ENCODE measurements at places on chromosomes 3 and 15.
A peak's percentile ranks its signal among the peaks of the same experiment; 100 is the strongest.

- DNase-seq = no peak
Observed at GRCh38 chr3:75396316-75396802, 267.8 kb upstream of the FRG2C start.

DNA sequence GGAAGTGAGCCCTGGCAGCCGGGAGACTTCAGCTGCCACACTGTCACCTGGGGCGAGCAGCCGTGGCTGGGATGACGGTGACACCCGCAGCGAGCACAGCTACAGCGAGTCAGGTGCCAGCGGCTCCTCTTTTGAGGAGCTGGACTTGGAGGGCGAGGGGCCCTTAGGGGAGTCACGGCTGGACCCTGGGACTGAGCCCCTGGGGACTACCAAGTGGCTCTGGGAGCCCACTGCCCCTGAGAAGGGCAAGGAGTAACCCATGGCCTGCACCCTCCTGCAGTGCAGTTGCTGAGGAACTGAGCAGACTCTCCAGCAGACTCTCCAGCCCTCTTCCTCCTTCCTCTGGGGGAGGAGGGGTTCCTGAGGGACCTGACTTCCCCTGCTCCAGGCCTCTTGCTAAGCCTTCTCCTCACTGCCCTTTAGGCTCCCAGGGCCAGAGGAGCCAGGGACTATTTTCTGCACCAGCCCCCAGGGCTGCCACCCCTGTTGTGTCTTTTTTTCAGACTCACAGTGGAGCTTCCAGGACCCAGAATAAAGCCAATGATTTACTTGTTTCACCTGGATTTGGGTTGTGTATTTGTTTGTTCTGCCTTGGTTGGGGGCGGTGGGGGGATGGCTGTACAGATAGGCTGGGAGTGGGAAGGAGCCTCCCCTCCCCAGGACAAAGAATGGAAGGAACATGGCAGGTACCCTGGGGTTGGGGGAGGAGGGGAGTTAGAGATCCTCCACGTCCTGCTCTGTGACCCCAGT is 2.9 kb upstream of the GRM2 start:
- DNase-seq = no peak

DNA sequence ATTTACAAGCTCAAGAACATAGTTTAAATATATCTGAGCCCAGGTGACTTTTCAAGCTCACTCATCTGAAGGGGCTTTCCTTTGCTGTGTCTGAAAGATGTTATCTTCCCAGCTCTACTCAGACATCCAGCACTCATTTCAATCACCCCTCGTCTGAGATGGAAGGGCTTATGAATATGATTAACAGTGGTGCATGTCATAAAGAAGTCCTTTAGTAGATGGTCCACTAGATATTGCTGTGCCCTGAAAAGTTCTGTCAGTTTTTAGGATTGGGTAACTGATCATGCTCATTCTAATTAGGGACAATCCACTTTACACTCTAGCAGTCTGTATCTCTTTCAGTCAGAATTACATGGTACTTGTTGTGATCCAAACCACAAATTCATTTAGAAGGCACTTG is 28.3 kb downstream of the RETNLB start:
- DNase-seq = no peak

- no peak for DNase-seq
Observed at GRCh38 chr15:80604583-80605575, 90.2 kb upstream of the ABHD17C start.

GRCh38 chr3:69738859-69739203 is 433 bp upstream of the MITF start:
- no peak for DNase-seq

DNA sequence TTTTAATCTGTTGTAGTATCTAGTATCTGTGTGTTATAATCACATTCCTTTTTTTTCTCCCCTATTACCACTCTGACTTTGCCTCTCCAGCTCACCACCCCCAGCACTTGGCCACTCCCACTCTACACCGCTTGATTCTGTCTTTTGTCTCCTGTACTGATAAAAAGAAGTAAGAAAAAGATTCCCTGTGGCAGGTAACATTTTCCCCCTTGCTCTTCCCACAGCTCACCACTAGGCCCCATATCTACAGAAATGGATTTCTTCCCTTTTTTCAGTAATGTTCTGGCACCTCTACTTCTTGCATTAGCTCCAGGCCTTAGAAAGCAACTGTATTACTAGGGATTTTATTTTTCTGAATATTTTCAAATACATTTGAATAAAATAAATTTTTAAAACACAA is 25.6 kb downstream of the KCNH8 start:
- no peak for DNase-seq

- DNase-seq = no peak
Observed at GRCh38 chr15:97991972-97992541, 31.6 kb downstream of the ARRDC4 start.

DNA sequence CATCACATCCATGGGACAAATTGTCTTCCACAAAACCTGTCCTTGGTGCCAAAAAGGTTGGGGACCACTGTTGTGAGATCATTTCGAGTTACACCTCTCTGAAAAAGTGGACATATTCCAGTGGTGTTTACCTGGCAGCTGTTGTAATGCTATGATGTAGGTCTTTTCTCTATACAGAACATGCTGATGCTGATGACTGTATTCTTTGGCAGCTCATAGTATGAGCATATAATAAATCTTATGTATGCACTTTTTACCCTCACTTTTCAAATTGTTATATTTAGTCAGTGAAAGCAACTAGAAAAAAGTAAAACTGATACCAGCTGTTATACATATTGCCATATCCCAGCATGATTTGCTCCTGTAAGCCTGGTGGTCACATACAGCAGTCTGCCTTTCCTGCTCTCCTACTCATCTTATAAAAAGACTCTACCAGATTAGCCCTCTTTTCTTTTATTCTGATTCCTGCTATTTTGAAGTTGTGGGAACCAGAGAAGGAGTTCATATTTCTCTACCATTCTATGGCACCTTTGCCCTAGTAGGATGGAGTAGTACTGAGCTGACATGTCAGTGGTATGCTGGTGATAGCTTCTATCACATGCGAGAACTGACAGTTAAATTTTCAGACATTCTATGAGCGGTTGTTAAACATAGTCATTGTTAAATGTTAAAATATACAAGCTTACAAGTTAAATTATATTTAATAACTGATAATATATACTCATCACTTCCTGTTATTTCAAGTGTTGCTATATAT is 128.7 kb downstream of the FNDC3B start:
- DNase-seq = no peak

- DNase-seq = peak; percentile 63
Observed at GRCh38 chr15:68055224-68055705, 1.1 kb downstream of the PIAS1 start.

DNA sequence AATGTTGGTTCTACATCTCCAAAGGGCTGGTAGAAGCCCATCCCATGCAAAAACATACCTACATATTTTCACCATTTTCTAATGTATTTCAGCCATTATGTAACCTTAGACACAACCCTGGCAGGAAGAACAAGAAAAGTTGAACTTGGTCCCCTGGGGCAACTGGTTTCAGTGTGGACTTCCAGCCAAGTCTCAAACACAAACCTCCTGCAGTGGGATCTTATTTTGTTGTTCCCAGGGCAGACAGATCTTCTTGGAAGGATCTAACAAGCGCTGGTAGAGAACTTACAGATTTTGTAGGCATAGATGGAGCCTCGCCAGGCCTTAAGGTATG is 96.3 kb downstream of the ADAMTS17 start:
- DNase-seq = no peak

All from RCC 7860 (cell line).